ENCODE measurements at places on chromosomes 12 and 14.
A peak's percentile ranks its signal among the peaks of the same experiment; 100 is the strongest.

- DNase-seq: no peak
Measured at GRCh38 chr12:66013224-66013623, 117.3 kb downstream of the LLPH start.

GRCh38 chr12:127063339-127064072 lies 1203.5 kb upstream of the TMEM132C start:
- DNase-seq: no peak

GRCh38 chr12:63997198-63997597 lies 152.7 kb downstream of the SRGAP1 start:
- DNase-seq: no peak

GRCh38 chr14:81018684-81019083 lies 63.3 kb downstream of the TSHR start:
- no peak for DNase-seq

- DNase-seq: no peak
Measured at GRCh38 chr14:93804654-93805053, 16.4 kb upstream of the PRIMA1 start.

DNA sequence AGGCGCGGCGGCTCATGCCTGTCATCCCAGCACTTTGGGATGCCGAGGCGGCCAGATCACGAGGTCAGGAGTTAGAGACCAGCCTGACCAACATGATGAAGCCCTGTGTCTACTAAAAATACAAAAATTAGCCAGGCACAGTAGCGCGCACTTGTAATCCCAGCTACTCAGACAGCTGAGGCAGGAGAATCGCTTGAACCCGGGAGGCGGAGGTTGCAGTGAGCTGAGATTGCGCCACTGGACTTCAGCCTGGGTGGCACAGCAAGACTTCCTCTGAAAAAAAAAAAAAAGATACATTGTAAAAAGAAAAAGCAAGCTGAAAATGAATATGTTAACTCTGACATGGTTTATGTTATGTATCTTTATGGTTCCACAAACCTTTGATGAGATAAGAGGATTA lies 33.6 kb downstream of the RPGRIP1 start:
- DNase-seq: no peak

DNA sequence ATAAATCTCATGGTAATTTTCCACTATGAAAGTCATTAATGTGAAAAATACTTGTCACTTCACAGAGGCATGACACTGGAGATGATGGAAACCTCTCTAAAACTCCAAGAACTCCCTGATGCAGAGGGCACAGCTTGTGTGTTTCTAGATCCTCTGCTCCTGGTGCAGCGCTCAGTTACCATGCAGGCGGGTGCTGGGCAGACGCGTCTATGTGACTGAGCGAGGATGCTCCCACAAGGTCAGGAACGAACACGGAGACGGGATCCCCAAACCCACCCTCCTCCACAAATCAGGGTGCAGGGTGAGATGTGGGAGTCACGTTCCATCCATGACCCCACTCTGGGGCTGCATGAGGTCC lies 81.5 kb downstream of the CCDC88C start:
- no peak for DNase-seq

DNA sequence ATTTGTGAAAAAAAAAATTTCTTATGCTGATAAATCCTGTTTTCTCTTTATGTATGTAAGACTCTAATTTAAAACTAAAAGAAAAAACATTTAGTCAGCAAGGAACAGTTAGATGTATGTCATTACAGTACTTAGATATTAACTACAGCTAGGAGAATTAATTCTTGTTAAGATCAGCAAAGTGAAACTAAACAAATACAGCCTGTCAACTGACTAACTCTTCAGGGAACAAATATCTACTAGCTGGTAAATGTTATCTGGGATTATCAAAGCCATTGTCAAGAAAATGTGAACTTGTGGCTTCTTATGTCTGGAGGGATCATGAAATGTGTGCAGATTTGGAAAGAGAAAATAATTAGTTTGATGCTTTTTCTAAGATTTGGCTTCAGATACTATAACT lies 27.5 kb downstream of the MGAT4C start:
- DNase-seq: no peak

DNA sequence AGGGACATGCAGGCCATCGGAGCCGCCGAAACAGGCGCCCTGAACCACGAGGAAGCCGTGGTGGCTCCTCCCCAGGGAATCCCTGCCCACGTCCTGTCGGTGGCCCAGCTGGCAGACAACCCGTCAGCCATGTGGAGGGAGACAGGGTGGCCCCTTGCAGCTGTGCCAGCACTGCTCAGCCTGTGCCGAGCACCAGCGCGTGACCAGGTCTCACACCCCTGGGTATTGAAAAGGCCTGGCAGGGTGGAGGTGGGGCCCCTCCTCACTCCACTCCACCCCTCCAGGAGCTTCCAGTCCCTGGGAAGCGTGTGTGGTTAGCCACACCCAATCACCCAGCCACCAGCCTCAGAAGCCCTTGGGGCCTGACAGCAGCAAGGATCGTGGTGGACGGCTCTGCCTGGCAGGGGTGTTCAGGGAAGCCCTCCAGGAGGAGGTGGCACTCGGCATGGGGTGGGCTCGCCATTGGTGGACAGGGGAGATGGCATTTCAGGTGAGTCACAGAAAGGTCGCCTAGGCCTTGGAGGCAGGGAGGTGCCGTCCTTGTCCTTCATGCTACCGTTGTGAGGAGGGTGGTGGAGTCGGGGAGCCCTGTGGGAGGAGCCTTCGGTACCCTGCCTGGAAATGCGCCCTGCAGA lies 12.3 kb upstream of the DLK1 start:
- no peak for DNase-seq

DNA sequence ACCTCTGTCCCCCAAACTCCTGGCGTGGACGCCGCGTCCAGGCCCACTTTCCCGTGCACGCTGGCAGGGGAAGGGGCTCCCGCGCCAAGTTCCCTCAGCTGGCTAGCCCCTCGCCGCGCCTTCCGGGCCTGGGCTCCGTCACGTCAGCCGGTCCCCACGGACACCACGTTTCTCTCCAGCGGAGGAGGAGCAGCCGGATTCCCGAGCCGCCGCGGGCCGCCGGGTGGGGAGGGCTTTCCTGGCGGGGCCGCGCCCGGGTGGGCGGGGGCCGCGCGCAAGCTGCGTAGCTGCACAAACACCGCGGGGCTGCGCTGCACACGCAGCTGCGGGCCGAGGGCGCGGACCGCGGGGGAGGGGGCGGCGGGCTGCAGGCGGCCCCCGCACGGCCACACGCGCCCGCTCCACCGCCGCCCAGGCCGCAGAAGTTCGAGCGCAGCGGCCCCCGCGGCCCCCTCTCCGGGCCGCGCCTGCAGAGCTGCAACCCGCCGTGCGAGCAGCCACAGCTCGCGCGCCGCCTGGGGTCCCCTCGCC lies 45.1 kb upstream of the PNMA1 start:
- DNase-seq: peak; percentile 51

DNA sequence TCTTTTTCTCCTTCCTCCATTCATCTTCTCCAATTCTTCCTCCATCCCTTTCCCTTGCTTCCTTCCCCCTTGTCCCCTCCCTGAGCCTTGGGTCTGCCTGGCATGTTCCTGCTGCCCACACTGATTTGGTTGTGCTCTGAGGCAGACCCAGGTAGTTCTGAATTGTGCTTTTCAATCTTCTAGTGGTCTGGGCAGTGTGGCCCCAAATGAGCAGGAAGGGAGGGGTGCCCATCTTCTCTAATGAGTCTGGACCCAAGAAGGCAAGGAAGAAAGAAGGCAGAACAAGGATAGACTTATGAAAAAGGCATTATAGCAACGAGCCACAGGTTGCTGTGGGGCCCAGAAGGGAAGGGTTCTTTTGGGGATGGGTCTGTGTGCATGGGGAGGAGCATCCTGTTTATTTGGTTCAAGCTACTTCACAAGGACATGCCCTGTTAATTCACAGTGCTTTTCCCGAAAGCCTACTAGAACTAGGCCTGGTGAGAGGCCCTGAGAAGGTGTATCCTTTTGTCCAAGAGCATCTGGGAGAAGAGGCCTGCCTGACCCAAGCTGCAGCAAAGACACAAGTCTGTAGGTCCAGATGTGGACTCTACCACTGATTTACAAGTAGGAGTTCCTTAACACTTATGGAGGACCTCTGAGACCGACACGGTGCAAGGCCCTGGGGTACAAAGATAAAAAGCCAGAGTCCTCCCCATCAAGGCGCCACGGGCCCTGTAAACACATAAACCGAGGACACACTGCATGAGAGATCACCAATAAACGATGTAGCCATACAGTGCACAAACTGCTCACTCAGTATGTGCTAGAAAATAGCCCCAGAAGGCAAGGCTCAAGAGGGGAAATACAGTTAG lies 1.1 kb upstream of the SUSD6 start:
- DNase-seq: no peak

- DNase-seq: no peak
Measured at GRCh38 chr12:10301103-10301502, 6.6 kb upstream of the KLRD1 start.

GRCh38 chr12:24773996-24774395 lies 174.9 kb downstream of the BCAT1 start:
- DNase-seq: no peak

- no peak for DNase-seq
Measured at GRCh38 chr14:32201816-32202490, at the start of gene RNU6-7. TSS of gene RNU6-7 (plus strand) at chr14:32202045.

DNA sequence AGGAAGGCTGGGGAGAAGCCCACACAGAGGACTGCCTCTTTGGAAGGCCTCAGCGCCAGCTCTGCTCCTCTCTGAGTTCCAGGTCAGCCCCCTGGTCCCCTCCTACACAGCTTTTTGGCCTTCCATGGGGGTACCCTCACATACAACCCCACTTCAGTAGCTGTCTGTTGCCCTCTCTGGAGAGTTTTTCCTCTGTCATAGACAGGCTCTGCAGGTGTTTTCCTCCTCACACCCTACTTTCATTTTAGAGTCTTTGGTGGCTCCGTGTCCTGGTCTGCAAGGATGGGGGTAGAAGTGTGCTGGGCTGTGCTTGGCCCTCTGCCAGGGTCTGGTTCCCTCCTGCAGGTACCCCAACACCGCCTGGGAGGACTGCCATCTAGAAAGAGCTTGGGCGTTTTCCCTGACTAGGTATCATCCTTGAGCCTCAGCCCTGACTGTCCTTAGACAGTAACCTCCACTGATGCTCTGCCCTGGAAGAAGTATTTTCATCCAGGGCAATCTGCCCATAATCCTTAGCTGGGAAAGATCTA lies 15.1 kb downstream of the ZDHHC22 start:
- no peak for DNase-seq

GRCh38 chr12:70246580-70246979 lies 3.3 kb downstream of the CNOT2 start:
- no peak for DNase-seq

DNA sequence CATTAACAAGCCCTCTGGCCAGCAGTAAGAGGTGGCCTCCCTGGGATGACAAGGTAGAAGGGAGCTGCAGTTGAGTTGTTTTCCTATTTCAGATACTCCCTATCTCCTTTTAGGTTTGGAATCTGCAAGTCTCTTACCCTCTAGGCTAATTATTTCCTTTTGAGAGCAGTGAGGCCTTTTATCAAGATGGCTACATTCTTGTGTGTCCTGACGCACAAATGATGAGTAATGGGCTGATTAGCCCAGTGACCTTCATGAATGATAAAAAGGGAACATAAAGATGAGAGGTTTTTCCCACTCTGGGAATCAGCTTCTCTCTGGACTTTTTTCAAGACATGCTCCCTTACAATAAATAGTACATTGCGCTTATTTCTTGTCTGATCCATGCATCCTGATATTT lies 22.9 kb downstream of the DYRK2 start:
- no peak for DNase-seq

- DNase-seq: no peak
Measured at GRCh38 chr12:4211372-4211771, 62.2 kb upstream of the CCND2 start.

- peak; percentile 84 for DNase-seq
Measured at GRCh38 chr12:57069523-57069922, 9.1 kb downstream of the NEMP1 start.

- DNase-seq: no peak
Measured at GRCh38 chr12:131456301-131457027, 254.4 kb upstream of the SFSWAP start.

- no peak for DNase-seq
Measured at GRCh38 chr14:103198131-103199105, 75.2 kb downstream of the TNFAIP2 start.

DNA sequence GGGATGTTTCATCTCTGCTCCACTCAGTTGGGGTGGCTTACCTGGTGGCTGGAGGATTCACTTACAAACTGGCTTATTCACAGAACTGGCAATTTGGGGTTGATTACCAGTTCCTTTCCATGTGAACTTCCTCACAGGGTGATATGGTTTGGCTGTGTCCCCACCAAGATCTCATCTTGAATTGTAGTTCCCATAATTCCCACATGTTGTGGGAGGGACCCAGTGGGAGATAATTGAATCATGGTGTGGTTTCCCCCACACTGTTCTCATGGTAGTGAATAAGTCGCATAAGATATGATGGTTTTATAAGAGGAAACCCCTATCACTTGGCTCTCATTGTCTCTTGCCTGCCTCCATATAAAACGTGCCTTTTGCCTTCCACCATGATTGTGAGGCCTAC lies 26.9 kb upstream of the IGF1 start:
- no peak for DNase-seq

- DNase-seq: no peak
Measured at GRCh38 chr14:69921052-69921451, 41.8 kb downstream of the SMOC1 start.

DNA sequence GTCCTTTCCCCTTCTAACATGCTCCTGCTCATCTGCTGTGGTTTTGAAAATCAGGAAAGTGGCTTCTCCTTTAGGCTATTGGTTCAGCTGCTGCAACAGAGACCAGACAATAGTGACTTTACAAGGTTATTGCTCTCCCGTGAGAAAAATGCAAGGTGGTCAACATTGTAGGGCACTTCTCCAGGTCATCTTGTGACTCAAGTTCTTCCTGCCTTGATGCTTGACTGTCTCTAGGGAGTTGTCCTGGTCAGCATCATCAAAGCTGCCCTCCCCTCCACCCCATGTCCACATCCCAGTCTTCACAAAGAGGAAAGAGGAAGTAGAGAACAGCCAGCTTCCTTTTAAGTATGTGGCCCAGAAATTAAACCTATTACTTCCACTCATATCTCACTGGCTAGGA lies 3.9 kb upstream of the TMEM63C start:
- no peak for DNase-seq

- peak; percentile 85 for DNase-seq
Measured at GRCh38 chr14:93788543-93789227, 400 bp upstream of the PRIMA1 start.

GRCh38 chr12:69266036-69266635 lies 26.8 kb downstream of the CPSF6 start:
- no peak for DNase-seq

DNA sequence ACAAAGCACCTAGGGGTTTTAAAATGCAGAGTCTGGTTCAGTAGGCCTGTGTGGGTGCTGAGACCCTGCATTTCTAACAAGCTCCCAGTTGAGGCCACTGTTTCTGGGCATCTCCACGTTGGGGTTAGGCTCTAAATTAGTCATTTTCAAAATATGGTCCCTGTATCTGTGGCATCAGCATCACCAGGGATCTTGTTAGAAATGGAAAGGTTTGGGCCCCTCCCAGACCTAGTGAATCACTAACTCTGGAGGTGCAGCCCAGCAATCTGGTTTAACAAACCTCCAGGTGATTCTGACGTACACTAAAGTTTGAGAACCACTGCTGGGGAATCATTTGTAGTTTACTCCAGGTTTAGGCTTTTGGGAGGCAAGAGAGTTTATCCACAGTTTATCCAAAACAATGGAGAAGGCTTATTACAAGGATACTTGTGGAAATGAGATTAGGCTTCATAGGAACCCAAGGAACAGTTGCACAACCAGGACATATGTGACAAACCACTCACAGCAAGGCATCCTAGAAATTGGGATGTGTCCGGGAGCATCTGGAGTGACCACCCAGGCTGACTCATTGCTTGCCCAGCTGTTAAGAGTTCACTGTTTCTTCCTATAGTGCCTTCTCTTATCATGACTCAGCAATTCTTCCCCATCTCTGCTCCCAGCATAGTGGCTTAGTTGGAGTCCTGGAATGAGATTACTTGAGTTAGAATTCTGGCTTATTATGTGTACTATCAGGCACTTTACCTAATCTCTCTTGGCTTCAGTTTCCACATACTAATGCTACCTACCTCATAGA lies 71.6 kb upstream of the STXBP6 start:
- no peak for DNase-seq

Data from midbrain (tissue), 1 donor.